Stomach (tissue), 19 donors: ENCODE measurements at places on chromosomes 5 and 9. TPM values are rescaled to one million over a fixed set of nuclear protein-coding genes. Genes with fewer than 3 reads are reported as not detected.

GRCh38 chr5:172321593-172321992 is 38.0 kb upstream of the UBTD2 start:
- H3K4me1 ChIP-seq: no peaks in the 10 kb centered on the region
- H3K36me3 ChIP-seq: no peaks in the 10 kb centered on the region
- H3K27me3 ChIP-seq: no peaks in the 10 kb centered on the region
- no peak overlapping the region for H3K27ac ChIP-seq
- H3K4me3 ChIP-seq: no peak overlapping the region

CNOT6 gene
- 7.3 TPM for polyA plus RNA-seq

DNA sequence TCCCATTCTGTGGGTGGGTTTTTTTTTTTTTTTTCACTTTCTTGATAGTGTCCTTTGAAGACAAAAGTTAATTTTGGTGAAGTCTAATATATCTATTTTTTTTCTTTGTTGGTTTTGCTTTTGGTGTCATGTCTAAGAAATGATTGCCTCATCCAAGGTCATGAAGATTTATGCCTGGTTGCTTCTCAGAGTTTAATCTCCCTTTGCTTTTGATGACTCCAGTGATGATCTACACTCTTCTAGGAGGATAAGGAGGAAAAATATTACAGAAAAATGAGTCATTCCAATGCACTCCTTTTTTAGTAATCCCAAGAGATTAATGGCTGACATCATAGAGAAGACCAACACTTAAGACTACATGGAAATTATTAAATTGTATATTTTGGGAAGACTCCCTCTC is 79.7 kb upstream of the ICE1 start:
- no peak for DNase-seq
- H3K4me1 ChIP-seq: no peaks in the 10 kb centered on the region
- H3K27ac ChIP-seq: no peak overlapping the region
- H3K4me3 ChIP-seq: no peak overlapping the region
- no peaks in the 10 kb centered on the region for H3K36me3 ChIP-seq

GRCh38 chr9:131227112-131227958 is 49.0 kb downstream of the FAM78A start:
- no peak overlapping the region for H3K4me3 ChIP-seq
- peaks cover 9% of the 10 kb centered on the region for H3K4me1 ChIP-seq
- no peak overlapping the region for H3K27ac ChIP-seq
- no peaks in the 10 kb centered on the region for H3K27me3 ChIP-seq

GRCh38 chr5:126435714-126436113 is 12.5 kb downstream of the GRAMD2B start:
- DNase-seq: no peak
- H3K4me1 ChIP-seq: peaks cover 11% of the 10 kb centered on the region
- no peak overlapping the region for H3K4me3 ChIP-seq
- no peaks in the 10 kb centered on the region for H3K36me3 ChIP-seq
- H3K27me3 ChIP-seq: no peaks in the 10 kb centered on the region
- no peak overlapping the region for H3K27ac ChIP-seq

GRCh38 chr9:13817754-13818278 is 496.1 kb downstream of the NFIB start:
- H3K4me3 ChIP-seq: no peak overlapping the region
- no peaks in the 10 kb centered on the region for H3K27me3 ChIP-seq
- no peaks in the 10 kb centered on the region for H3K4me1 ChIP-seq
- no peaks in the 10 kb centered on the region for H3K36me3 ChIP-seq
- no peak for DNase-seq

DNA sequence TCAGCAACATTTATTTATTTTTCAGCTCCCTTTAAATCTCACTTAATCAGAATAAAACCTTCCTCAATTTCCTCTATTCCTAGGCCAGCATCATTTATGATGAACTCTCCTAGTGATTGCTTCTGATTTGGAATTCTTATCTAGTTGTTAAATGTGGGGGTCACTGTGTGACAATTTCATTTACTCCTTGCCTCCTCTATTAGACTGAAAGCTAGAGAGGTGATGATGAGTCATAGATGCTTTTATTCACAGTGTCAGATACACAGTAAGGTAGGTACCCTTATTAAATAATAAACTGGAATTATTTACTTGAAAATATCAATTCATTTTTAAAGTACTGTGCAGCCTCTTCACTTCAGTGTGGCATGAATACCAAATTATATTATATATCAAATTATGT is 960.6 kb downstream of the MAT2B start:
- no peaks in the 10 kb centered on the region for H3K27me3 ChIP-seq
- no peaks in the 10 kb centered on the region for H3K36me3 ChIP-seq
- no peak overlapping the region for H3K4me3 ChIP-seq
- no peak for DNase-seq

- H3K4me1 ChIP-seq: no peaks in the 10 kb centered on the region
- no peaks in the 10 kb centered on the region for H3K36me3 ChIP-seq
- no peak overlapping the region for H3K4me3 ChIP-seq
Observed at GRCh38 chr5:28012538-28012937, 974.2 kb upstream of the CDH9 start.

GLRA1 gene
- not detected for polyA plus RNA-seq

- no peaks in the 10 kb centered on the region for H3K4me1 ChIP-seq
- DNase-seq: no peak
- no peaks in the 10 kb centered on the region for H3K27me3 ChIP-seq
- no peaks in the 10 kb centered on the region for H3K36me3 ChIP-seq
- no peak overlapping the region for H3K4me3 ChIP-seq
- no peak overlapping the region for H3K27ac ChIP-seq
Observed at GRCh38 chr5:6086871-6087270, 291.5 kb downstream of the MED10 start.

DNA sequence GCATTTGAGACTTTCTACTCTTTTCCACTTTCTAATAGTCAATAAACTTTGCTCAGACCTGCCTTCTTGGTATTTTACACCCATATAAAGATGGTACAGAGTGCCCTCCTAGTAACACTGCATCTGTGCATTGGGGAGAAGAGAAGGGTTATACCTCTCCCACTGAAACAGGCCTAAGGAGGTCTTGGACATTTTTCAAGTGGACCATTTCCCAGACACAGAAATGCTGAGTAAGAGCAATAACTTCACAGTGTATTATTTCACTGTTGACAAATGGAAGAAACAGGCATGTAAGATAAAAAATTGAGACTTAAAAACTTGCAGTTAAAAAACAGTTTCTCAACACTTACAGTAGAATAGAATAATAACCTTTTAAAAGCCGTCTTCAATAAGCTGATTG is 1224.0 kb upstream of the CDH18 start:
- H3K36me3 ChIP-seq: no peaks in the 10 kb centered on the region
- no peaks in the 10 kb centered on the region for H3K27me3 ChIP-seq
- DNase-seq: no peak

- H3K27ac ChIP-seq: peak overlapping the region; percentile 97
- H3K4me1 ChIP-seq: no peaks in the 10 kb centered on the region
- H3K4me3 ChIP-seq: peak overlapping the region; percentile 72
- no peak for DNase-seq
- H3K36me3 ChIP-seq: no peaks in the 10 kb centered on the region
- H3K27me3 ChIP-seq: no peaks in the 10 kb centered on the region
Observed at GRCh38 chr9:74953235-74953751, 581 bp upstream of the C9orf40 start.

EIF4EBP3 gene
- 80.2 TPM for polyA plus RNA-seq

- H3K27ac ChIP-seq: no peak overlapping the region
- peaks cover 60% of the 10 kb centered on the region for H3K27me3 ChIP-seq
- DNase-seq: no peak
- peaks cover 14% of the 10 kb centered on the region for H3K4me1 ChIP-seq
Observed at GRCh38 chr9:119367683-119368075, 1.6 kb downstream of the BRINP1 start.

GRCh38 chr5:137405393-137405792 is 93.7 kb downstream of the SPOCK1 start:
- H3K4me3 ChIP-seq: no peak overlapping the region
- no peaks in the 10 kb centered on the region for H3K27me3 ChIP-seq
- no peaks in the 10 kb centered on the region for H3K36me3 ChIP-seq
- no peak overlapping the region for H3K27ac ChIP-seq
- no peaks in the 10 kb centered on the region for H3K4me1 ChIP-seq

FBP2 gene
- 45.8 TPM for polyA plus RNA-seq

KCNT1 gene
- polyA plus RNA-seq: not detected

TMEM171 gene
- polyA plus RNA-seq: 8.4 TPM

GRCh38 chr5:141674747-141675146 is 7.3 kb downstream of the ARAP3 start:
- H3K36me3 ChIP-seq: peaks cover 19% of the 10 kb centered on the region
- DNase-seq: no peak
- H3K4me1 ChIP-seq: peaks cover 4% of the 10 kb centered on the region
- no peak overlapping the region for H3K27ac ChIP-seq

SCGB3A2 gene
- polyA plus RNA-seq: not detected

C5orf63 gene
- 4.7 TPM for polyA plus RNA-seq

- H3K27me3 ChIP-seq: no peaks in the 10 kb centered on the region
- H3K27ac ChIP-seq: no peak overlapping the region
- no peak for DNase-seq
- no peaks in the 10 kb centered on the region for H3K4me1 ChIP-seq
- no peaks in the 10 kb centered on the region for H3K36me3 ChIP-seq
Observed at GRCh38 chr9:28207657-28208056, 634.4 kb upstream of the C9orf72 start.

DNA sequence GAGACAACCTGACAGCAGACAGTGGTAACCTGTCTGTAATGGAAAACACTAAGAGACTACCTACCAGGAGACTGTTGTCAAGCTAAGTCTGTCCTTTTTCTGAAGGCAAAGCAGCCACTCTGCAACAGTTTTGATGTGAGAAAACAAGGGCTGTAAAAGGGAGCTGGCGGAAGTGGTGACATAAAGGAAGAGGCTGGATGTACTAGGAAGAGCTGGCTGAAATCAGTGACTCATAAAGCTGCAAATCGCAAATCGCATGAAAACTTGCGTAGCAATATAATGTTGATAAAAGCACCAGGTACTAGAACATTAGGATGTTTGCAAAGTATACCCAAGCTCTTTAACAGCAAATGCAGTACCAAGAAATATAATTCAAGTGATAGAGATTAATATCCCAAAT is 1.4 kb downstream of the NSUN2 start:
- DNase-seq: no peak
- peaks cover 51% of the 10 kb centered on the region for H3K4me1 ChIP-seq
- H3K27ac ChIP-seq: no peak overlapping the region
- no peaks in the 10 kb centered on the region for H3K27me3 ChIP-seq

- peak; percentile 81 for DNase-seq
- H3K27me3 ChIP-seq: peaks cover 11% of the 10 kb centered on the region
- peaks cover 34% of the 10 kb centered on the region for H3K4me1 ChIP-seq
- H3K27ac ChIP-seq: peak overlapping the region; percentile 95
Observed at GRCh38 chr5:69493396-69494133, 975 bp downstream of the OCLN start.

- no peak for DNase-seq
- H3K4me3 ChIP-seq: no peak overlapping the region
- H3K27ac ChIP-seq: no peak overlapping the region
Observed at GRCh38 chr5:141543053-141543452, 54.2 kb downstream of the PCDHGC5 start.

CDH9 gene
- polyA plus RNA-seq: not detected

GRCh38 chr5:53416144-53416738 is 64.2 kb upstream of the FST start:
- no peak overlapping the region for H3K27ac ChIP-seq
- no peaks in the 10 kb centered on the region for H3K4me1 ChIP-seq
- H3K27me3 ChIP-seq: no peaks in the 10 kb centered on the region
- DNase-seq: no peak
- no peak overlapping the region for H3K4me3 ChIP-seq

GRCh38 chr5:74266836-74267235 is 373.7 kb downstream of the ENC1 start:
- no peaks in the 10 kb centered on the region for H3K4me1 ChIP-seq
- H3K36me3 ChIP-seq: no peaks in the 10 kb centered on the region

DNA sequence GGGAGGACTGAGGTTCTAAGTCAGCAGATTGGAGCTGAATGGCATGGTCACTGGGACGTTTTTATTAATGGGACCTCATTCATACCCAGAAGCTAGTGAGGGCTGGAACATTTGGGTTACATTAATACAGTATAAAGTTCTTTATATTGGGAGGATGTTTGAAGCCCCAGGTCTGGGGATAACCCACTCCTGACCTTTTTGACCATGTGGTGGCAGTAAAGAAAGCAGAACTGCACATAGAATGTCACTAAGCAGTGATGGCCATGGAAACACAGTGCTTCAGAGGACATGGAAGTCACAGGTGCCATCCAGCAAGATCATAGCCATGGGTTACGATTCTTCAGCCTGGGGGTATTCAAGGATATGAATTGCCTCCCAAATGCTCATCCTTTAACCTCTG is 176.0 kb downstream of the ATP10B start:
- DNase-seq: no peak
- H3K27ac ChIP-seq: no peak overlapping the region
- no peaks in the 10 kb centered on the region for H3K4me1 ChIP-seq
- H3K36me3 ChIP-seq: no peaks in the 10 kb centered on the region
- H3K4me3 ChIP-seq: no peak overlapping the region
